RPMI8226 (cell line): ENCODE measurements at places on chromosomes 13 and 19.
A peak's percentile ranks its signal among the peaks of the same experiment; 100 is the strongest.

DNA sequence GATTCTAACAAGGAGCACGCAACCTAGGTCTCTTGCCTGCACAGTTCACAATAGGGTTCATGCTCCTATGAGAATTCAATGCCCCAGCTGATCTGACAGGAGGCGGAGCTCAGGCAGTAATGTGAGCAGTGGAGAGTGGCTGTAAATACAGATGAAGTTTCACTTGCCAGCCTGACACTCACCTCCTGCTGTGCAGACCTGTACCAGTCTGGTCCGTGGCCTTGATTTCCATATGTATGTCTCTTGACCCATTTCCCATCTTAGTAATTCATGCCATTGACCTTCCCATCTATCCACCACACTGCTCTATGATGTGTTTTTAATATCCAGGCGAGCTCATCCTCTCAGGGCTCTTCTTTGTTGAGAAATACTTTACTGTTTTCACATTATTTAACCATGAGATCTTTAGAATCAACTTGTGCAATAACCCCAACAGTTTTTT, 95.2 kb downstream of the LRCH1 start:
- peak; percentile 4 for DNase-seq

DNA sequence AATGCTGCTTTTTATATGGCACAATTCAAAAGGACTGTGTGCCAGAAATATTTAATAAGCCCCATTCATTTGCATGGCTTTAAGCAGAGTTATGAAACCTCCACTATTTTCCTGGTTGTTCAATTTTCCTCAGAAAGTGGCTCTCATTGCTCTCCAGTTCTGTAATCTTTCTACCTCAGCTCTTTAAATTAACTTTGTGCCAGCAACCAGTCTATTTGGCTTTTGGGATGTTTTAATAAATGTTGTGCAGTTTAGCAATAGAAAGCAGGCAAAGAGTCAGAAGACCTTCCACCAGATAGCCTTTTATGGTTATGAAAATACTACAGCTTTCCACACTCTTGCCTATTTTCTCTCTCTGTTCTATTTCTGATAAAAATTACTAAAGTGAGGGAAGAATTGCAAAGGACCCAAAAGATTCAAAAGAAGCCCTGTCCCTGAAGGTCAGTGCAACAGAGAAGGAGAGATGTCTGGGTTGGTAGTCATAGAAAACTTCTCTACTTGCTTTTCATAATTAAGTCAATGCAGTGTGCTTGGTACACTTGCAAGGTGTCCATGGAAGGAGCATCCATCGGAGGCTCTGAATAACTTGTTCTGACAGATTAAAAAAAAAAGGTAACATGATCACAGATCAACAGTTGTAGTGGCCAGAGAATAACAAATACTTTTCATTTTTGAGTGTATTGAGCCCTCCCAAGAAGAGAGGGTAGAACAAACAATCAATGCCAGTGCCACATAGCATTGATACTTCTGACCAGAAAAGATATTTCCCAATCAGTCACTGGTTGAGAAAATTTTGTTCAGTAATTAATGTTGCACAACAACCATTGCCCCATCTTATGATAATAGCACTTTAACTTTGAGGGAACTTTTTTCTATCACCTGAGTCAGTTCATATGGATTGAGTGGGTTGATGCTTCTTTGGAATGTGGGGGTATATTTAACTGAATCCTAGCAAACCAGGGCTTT, 48.4 kb upstream of the SPRY2 start:
- DNase-seq, result no peak

GRCh38 chr13:74101436-74101835, 32.8 kb downstream of the KLF12 start:
- no peak for DNase-seq

DNA sequence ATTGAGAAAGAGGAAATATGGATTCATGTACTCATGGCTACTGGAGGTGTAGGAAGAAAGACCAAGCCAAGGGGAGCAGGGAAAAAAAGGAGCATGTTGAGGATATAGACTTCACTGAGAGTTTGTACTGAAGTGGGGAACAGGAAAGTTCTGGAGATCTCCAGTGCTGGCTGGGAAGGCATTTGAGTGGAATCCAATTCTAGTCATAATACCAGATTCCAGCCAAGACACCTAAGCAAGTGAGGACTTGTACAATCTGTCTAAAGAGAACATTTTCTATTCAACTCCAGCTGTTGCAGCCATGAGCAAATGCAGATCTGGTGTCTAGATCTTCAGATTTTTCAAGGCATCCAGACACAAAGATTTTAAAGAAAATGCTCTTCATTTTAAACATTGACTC, 412.5 kb downstream of the OXGR1 start:
- DNase-seq, result no peak

DNA sequence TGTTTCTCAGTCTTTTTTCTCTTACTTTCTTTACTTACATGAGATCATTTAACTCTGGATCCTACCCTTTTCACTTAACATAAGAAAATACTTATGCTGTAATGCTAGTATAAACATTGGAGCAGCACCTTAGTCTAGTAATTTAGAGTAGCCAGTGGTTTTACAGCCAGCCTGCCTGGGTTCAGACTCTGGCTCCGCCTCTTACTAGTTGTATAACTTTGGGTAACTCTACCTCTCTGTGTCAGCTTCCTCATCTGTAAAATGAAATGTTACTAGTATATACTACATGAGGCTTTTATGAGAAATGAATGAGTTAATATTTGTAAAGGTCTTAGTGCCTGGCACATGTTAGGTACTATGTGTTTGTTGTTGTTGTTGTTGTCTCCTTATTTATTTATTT, 5.6 kb downstream of the CDADC1 start:
- DNase-seq, result no peak

DNA sequence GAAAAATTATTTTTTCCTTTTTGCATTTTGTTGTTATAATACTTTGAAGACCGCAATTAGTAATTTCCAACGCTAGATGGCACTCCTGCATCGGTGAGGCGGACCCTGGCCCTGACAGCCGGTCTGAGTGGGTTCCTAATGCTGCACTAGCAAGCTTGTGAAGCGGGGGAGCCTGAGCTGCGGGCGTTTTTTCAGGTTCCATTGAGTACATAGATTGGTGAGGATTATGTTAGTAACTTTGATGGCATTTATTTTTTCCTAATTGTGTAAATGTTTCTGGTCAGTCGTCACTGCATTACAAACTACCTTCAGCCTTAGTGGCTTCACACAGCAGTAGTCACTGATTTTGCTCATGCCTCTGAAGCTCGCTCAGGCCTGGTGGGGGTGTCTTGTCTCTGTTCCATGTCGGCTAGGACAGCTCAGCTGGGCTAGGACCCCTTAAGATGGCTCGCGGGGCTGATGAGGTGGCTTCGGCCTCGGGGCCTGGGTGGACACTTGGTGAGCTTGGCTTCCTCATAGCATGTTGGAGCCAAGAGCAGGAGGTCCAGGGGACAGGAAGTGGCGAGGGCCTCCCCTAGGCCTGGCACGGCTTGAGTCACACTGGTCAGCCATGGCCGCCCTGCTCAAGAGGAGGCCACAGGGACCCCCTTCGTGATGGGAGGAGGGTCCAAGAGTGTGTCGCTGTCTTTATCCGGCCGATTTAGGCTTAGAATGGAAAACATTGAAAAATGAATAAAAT, 25.0 kb downstream of the ERCC5 start:
- DNase-seq, result peak; percentile 43
